Vagina (tissue), 2 donors: ENCODE measurements at places on chromosomes 11 and 22. TPM values are rescaled to one million over a fixed set of nuclear protein-coding genes. Genes with fewer than 3 reads are reported as not detected.

GRCh38 chr22:33605221-33605620 is 315.1 kb downstream of the LARGE1 start:
- DNase-seq: no peak
- H3K4me3 ChIP-seq: no peak overlapping the region
- no peaks in the 10 kb centered on the region for H3K36me3 ChIP-seq
- no peaks in the 10 kb centered on the region for H3K27me3 ChIP-seq
- no peaks in the 10 kb centered on the region for H3K4me1 ChIP-seq
- no peak overlapping the region for H3K27ac ChIP-seq

- H3K27me3 ChIP-seq: no peaks in the 10 kb centered on the region
- H3K4me3 ChIP-seq: no peak overlapping the region
- no peak for DNase-seq
- no peaks in the 10 kb centered on the region for H3K36me3 ChIP-seq
These were observed 30.6 kb downstream of the ADAMTS8 start for GRCh38 chr11:130397780-130398179.

DNA sequence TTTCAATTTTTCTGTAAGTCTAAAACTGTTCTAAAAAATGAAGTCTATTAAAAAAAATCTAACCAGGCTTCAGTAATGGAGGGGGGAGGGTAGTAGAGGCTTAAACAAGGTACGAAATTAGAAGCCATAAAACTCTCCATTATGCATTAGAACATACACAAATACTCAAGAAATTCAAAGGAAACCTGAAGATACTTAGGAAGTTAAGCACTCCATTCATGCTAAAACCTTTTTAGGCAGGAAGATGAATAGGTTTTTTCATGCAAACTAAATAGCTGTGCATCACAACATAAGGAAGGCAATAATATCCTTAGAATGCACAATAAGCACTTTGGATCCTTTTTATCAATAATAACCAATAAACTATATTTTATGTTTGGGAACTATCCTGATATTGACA is 2.4 kb downstream of the RAB6A start:
- H3K4me3 ChIP-seq: no peak overlapping the region
- no peak for DNase-seq
- H3K27me3 ChIP-seq: no peaks in the 10 kb centered on the region
- peak overlapping the region; percentile 99 for H3K27ac ChIP-seq

GRCh38 chr11:117670443-117670842 is 126.6 kb downstream of the DSCAML1 start:
- H3K4me3 ChIP-seq: no peak overlapping the region
- no peaks in the 10 kb centered on the region for H3K27me3 ChIP-seq
- H3K36me3 ChIP-seq: no peaks in the 10 kb centered on the region
- H3K27ac ChIP-seq: no peak overlapping the region
- DNase-seq: no peak
- H3K4me1 ChIP-seq: no peaks in the 10 kb centered on the region

- H3K4me3 ChIP-seq: no peak overlapping the region
- no peaks in the 10 kb centered on the region for H3K36me3 ChIP-seq
- no peaks in the 10 kb centered on the region for H3K27me3 ChIP-seq
- H3K4me1 ChIP-seq: peaks cover 23% of the 10 kb centered on the region
- H3K27ac ChIP-seq: no peak overlapping the region
These were observed 60.9 kb upstream of the EED start for GRCh38 chr11:86183694-86184093.

The GNB1L gene
- total RNA-seq: 14.0 TPM

The UCP3 gene
- 1.2 TPM for total RNA-seq
